HS-27A (cell line): ENCODE measurements at places on chromosomes 5 and 9.
A peak's percentile ranks its signal among the peaks of the same experiment; 100 is the strongest.

- DNase-seq, result peak; percentile 81
Observed at GRCh38 chr9:107214915-107215314, 68.2 kb upstream of the RAD23B start.

DNA sequence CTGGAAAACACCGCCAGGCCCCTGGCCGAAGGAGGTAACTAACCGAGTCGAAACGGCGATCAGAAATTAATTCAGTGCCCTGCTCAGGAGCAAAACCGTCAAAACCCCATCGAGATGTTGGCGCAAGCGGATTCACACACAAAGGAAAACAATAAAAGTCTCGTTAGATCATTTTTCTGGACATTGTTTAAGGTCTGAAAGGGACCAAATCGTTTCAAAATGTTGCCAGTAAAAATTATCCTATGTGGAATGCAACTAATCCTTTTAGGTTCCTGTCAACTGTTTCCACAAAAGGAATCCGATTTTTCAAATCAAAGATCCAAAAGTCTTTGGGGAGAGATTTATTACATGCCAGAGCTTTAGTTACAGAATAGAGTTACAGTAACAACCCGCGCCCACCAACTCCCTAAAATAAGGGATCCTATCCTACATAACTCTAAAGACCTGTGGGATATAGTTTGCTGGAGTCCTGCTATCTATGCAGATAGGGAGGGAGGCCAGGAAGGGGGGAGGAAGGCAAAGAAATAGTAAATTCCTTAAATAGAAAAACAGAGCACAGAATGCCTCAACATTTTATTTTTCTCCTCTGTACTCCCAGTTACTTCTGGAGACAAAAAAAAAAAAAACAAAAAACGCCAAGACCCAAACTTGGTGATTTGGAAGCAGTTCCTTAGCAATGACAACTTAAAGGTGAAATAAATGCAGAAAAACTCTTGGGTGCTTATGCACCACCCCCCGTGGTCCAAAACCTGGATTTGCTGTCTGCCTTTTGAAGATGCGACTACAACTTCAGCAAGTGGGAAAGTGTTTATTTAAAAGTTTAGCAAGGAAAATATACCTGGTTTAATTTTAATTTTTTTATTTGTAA, 10.6 kb downstream of the FOXD1 start:
- DNase-seq, result no peak

DNA sequence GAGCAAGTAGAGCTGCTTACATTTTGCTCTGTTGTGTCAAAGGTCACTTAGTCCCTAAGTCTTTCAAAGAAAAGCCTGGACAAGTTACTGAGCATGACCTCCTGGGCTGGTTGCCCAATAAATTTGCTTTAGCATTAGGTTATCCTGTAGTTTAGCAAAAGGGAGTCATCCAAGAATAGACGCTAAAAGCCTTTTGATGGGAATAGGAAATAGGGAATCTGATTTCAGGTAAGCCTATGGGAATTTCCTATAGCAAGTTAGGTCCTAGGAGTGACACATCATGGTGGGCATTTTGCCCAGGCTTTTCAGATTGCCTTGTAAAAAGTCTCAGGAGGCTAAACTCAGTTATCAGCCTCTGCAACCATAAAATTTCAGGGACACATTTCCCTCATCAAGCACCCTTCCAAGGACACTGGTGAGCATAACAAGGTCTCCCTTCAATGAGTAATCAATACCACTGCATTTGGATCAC, 67.6 kb upstream of the RANBP3L start:
- no peak for DNase-seq

GRCh38 chr5:117652958-117653280, 1078.3 kb upstream of the SEMA6A start:
- DNase-seq, result no peak

- DNase-seq, result no peak
Observed at GRCh38 chr9:33043671-33044070, 18.6 kb downstream of the DNAJA1 start.

DNA sequence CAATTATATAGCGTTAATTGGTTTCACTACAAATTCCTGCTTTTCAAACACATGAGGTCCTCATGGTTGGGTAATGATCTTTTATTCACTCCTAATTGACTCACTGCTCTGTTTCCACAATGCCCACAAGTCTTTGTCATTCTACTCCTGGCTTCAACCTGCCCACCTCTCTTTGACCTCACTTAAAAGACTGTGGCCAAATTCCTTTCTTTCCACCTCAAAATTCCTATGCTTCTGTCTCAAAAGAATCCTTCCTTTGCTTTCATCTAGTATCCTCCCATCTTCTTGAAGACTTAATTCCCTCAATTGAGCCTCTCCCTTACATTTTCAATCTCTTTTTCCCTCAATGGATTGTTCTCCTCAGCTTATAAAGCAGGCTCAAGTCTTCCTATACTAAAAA, 4.9 kb downstream of the APBA1 start:
- no peak for DNase-seq

GRCh38 chr9:13800776-13801175, 513.2 kb downstream of the NFIB start:
- no peak for DNase-seq

DNA sequence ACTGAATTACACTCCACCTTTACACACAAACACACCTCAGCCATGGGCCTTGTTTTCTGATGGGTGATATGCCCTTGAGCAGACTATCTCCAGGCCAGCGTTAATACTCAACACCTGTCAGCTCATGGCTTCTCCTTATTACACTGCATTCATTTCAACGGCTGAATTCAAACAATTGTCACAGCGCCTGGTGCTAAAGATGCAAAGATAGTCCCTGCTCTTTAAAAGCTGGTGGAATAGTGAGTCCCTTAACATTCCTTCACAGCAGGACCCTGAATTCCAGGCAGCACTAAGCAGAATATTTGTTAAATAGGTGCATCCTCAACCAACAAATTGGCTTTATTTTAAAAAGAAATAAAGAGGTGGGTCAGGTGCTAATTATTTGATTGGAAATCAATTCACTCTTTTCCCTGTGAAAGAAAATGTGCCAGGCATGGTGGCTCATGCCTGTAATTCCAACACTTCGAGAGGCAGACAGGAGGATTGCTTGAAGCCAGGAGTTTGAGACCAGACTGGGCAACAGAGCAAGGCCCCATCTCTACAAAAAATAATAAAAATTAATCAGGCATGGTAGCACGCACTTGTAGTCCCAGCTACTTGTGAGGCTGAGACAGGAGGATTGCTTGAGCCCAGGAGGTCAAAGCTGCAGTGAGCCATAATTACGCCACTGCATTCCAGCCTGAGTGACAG, 155.7 kb upstream of the EFNA5 start:
- DNase-seq, result no peak

DNA sequence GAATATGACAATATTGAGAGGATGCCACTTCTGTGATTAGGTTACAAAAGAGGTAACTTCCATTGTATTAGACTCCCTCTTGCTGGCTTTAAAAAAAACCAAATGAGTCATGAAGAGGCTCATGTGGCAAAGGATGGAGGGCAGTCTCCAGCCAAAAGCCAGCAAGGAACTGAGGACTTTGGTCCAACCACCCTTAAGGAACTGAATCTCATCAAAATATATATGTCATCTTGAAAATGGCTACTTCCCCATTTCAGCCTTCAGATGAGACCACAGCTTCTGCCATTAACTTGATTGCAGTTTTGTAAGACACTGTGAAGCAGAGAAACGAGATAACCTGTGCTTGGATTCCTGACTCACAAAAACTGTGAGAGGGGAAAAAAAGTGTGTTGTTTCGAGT, 15.5 kb upstream of the TRIM32 start:
- no peak for DNase-seq

DNA sequence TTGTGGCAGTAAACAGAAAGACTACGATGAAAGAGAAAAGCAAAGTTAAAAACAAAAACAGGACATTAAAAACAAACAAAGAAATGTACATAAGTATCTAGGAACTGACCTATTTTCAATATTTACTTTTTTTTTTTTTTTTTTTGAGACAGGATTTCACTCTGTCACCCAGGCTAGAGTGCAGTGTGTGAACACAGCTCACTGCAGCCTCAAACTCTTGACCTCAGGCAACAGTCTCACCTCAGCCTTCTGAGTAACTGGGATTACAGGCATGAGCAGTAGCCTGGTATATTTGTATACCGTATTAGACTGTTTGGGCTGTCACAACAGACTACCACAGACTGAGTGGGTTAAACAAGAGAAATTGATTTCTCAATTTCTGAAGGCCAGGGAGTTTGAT, 1189.1 kb downstream of the CDH9 start:
- DNase-seq, result no peak

DNA sequence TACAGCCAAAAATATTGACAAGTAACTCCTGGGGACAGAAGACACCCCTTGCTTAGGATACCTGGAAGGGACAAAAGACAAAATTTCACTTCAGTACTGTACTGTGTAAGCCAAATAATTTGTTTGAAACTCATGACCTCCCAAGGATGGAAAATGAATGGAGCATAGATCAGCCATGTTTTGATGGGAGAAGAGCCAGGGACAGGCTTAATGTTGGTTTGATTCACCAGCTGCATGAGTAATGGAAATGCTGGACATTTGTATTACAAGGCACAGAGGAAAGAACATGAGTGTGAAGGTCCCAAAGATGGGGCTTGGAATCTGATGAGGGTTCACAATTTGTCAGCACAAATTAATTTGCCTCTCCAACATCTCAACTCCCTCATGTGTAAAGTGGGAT, 122.8 kb downstream of the ENC1 start:
- DNase-seq, result peak; percentile 35

- no peak for DNase-seq
Observed at GRCh38 chr5:119336845-119337580, 18.8 kb upstream of the TNFAIP8 start.

DNA sequence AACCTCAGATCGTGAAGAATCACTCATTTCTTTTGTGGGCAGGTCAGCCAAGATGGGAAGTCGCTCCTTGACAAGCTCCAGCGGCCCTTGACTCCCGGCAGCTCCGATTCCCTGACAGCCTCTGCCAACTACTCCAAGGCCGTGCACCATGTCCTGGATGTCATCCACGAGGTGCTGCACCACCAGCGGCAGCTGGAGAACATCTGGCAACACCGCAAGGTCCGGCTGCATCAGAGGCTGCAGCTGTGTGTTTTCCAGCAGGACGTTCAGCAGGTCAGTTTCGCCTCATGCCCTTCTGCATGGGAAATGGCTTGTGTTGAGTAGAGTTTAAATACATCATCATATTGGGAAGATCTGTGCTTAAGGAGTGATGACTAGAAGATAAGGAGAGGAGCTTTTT, 173.3 kb downstream of the TRIO start:
- DNase-seq, result no peak

DNA sequence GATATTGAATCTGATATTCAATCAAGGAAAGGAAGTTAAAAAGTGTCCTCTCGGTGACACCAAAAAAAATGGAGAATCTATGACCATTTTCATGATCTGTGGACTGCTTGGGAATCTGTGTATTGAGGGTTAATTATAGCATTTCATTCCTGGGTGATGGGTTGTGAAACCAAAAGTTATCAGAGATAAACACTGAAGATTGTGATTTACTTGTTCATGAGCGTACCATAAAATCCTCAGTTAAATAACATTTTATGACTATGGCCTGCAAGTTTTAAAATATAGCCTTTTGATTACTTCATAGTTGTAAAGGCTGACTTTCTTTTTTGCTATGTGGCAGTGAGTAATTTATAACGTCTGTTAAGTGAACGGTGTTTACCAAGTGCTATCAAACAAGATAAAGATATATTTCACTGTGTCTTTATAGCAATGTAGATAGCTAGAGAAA, 267.9 kb upstream of the SEMA6A start:
- DNase-seq, result no peak

GRCh38 chr5:98307811-98308210, 465.7 kb upstream of the RGMB start:
- no peak for DNase-seq
